NCI-H1436 treated with DMSO at 0.1 percent for 48 hours (cell line): ENCODE measurements at places on chromosomes 11 and 22.

DNA sequence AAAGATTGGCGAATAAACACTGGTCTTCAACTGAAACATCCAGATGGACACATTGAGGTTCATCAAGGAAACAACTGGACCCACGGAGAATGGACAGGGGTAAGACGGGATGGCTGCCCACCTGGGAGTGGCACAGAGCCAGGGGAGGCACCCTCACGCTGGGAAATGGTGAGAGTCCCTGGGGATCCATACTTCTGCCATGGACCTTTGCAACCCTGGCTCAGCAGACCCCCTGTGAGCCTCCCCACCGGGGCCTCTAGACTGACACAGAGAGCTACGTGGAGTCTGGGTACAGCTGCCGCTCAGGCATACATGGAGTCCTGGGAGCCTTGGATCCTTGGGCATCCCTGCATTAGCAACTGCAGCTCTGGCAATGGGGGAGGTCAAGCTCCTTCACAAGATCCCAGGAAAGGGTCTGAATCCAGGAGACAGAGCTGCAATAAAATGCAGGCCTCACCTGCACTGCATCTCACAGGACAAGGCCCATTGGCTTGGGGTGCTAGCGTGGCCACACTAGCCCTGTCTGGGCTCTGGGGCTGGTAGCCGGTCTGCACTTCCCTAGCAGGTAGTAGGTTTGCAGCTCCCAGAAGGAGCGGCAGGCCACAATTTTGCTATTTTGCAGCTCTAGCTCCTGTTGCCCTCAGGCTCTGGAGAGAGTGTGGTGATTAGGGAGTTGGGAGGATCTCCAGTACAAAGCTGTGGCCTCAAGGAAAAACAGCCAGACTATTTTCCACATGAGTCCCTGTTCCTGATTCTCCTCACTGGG lies 496.4 kb upstream of the LRRC4C start:
- DNase-seq = no peak

- no peak for DNase-seq
Observed at GRCh38 chr11:9855579-9856287, 191.9 kb downstream of the SWAP70 start.

- no peak for DNase-seq
Observed at GRCh38 chr11:67300756-67301312, 2.5 kb upstream of the SSH3 start.

- DNase-seq = no peak
Observed at GRCh38 chr22:19723232-19723982, at the start of gene GP1BB. TSS of gene GP1BB (plus strand) at chr22:19723539. CDS start at chr22:19723570, 31 bp downstream.

- no peak for DNase-seq
Observed at GRCh38 chr11:59822989-59823566, 12.5 kb upstream of the MRPL16 start.

- no peak for DNase-seq
Observed at GRCh38 chr11:6563121-6563619, 40.2 kb downstream of the RRP8 start.
